ENCODE measurements at places on chromosomes 16 and 17.

GRCh38 chr17:47727704-47728036, 5.4 kb upstream of the TBX21 start:
- DNase-seq, result no peak

GRCh38 chr16:11102523-11102898, 153.5 kb downstream of the SOCS1 start:
- DNase-seq, result no peak

DNA sequence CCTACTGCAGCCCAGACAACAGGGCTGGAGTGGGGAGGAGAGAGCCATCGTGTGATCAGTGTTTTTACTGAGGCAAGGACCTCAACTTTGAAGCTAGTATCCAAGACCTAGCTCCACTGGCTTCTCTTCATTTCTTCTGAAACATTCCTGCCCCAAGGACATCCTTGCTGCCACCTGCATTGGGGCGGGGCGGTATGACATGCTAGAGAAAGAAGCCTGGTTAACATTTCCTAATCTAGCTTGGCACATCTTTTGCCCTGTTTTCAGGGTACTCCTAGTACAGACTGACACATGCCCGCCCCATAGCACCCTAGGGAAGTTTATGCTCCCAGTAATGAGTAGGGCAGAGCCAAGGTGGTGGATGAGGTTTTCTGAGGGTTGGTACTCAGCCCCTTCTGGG, 17.8 kb upstream of the ANKRD40CL start:
- DNase-seq, result no peak

GRCh38 chr16:53482123-53482522, 20.9 kb downstream of the AKTIP start:
- no peak for DNase-seq

DNA sequence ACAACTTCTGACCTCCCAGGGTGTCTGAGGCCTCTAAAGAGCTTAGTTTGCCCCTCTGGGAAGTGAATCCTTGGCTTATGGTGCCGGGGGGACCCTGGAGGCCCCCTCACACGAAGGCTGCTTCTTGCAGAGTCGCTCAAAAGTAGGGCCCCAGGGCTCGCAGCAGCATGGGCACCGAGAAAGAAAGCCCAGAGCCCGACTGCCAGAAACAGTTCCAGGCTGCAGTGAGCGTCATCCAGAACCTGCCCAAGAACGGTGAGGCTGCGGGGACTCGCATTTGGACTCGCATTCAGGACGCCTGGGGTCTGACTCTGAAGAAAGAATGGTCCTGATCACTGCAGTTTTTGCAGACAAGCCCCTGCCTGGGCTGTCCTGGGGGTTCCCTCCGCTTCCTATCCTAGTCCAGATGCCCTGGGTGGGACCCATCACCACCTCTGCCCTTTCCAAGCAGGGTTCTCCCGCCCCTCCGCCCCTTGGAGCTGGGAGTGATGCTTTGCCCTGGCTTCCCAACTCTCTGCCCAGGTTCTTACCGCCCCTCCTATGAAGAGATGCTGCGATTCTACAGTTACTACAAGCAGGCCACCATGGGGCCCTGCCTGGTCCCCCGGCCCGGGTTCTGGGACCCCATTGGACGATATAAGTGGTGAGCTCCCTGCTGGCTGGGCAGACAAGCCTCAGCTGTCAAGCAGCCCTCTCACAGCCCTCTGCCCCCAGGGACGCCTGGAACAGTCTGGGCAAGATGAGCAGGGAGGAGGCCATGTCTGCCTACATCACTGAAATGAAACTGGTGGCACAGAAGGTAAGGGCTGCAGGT, 698 bp downstream of the ACBD4 start:
- DNase-seq, result no peak

GRCh38 chr17:80925688-80926335, 65.8 kb upstream of the CHMP6 start:
- DNase-seq, result no peak

DNA sequence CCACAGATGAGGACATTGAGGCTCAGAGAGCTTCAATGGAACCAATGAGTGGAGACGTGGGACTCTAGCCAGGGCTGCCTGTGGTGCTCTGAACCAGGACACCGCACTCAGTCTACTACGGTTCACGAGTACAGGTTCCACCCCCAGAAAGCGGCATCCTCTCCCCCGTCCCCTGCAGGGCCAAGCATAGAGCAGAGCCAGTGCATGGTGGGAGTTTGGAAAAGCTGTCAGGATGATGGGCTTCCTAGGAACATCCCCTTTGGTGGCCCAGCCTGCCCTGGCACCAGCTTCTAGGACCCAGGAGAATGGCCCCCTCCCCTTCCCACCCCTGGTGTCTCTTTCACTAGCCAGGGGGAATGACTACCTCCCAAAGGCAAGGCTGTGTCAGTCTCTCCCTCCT, 8.4 kb downstream of the ZNF319 start:
- DNase-seq, result no peak

- no peak for DNase-seq
Observed at GRCh38 chr16:79847101-79847500, 246.6 kb upstream of the MAF start.

DNA sequence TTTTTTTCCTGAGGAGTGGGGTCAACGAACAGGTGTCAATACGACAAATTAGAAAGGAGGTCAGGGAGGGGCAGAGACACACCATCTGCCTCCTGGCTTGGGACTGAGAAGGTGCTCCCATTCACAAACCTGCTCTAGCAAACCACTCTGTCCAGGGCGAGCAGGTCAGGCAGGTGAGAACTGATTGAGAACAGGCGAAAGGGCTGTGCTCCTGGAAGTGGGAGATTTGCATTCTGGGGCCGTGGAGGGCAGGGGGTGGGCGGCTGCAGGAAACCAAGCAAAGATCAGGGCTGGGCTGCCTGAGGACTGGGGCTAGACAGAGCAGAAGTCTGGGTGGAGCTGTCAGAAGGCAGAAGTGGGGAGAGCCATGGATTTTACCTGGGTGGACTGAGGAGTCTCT, 98.9 kb upstream of the NLRP1 start:
- DNase-seq, result no peak

DNA sequence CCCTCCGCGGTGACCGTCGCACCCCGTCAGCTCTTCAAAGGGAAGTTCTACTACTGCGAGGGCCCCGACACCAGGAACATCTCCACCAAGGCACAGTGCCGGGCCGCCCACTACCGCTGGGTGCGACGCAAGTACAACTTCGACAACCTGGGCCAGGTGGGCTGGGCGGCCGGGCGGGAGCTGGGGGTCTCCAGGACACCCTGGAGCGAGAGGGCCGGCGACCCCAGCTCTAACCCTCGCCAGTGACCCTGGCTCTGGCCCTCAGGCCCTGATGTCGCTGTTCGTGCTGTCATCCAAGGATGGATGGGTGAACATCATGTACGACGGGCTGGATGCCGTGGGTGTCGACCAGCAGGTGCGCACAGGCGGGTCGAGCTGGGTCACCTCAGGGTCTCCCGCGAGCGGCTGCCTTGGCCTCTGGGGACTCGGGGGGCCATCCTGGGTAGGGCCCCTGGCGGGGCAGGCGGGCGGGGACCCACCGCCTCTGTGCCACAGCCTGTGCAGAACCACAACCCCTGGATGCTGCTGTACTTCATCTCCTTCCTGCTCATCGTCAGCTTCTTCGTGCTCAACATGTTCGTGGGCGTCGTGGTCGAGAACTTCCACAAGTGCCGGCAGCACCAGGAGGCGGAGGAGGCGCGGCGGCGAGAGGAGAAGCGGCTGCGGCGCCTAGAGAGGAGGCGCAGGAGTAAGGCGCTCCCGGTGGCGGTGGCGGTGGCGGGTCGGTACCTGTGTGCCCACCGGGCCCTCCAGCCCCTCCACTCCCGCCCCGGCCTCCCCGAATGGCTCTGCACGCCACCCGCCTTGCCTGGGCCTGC, 13.4 kb downstream of the TPSG1 start:
- DNase-seq, result no peak

DNA sequence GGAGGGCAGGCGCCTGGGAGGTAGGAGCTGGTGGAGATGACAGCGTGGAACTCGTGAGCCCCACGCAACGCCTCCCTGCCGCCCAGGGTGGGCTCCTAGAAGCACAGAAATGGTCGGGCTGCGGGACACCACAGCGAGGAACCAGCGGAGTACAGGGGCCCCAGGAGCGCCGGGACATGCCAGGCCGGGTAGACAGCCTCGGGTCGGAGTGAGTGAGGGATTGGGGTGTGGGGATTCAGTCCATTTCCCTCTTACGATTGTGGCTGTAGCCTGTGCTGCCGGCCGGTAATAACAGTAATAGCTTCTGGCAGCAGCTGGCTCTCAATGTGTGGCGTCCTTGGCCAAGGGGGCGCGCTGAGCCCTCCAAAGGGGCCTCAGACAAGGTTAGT, 12.2 kb upstream of the CES3 start:
- DNase-seq, result no peak

DNA sequence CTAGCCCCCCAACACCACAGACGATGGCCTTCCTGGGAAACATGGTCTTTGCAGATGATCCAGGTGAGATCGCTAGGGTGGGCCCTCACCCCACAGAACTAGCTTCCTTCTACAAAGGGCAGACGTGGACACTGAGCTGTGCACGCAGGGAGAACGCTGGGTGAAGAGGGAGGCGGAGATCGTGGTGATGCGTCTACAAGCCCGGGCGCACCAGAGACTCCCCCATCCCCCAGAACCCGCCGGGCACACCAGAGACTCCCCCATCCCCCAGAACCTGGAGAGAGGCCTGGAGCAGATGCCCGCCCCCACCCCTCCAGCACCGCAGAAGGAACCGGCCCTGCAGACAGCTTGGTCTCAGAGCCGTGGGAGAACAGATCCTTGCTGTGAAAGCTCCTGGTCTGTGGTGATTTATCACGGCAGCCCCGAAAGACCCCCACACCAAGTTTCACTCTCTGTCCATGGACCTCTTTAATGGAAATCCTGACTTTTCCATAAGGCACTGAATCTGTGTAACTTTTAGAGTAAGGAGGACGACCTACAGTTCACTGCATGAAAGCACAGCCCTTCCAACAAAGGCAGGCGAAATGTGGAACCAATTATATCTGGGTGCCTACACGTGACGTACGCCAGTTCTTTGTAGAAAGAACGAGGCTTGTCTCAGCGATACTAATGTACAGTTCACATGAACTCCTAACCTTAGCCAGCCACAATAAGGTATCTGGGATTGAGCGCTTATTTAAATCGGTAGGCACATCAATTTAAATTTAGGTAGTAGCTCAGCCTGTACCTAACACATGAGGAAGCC, 88.5 kb downstream of the ANKRD11 start:
- no peak for DNase-seq

DNA sequence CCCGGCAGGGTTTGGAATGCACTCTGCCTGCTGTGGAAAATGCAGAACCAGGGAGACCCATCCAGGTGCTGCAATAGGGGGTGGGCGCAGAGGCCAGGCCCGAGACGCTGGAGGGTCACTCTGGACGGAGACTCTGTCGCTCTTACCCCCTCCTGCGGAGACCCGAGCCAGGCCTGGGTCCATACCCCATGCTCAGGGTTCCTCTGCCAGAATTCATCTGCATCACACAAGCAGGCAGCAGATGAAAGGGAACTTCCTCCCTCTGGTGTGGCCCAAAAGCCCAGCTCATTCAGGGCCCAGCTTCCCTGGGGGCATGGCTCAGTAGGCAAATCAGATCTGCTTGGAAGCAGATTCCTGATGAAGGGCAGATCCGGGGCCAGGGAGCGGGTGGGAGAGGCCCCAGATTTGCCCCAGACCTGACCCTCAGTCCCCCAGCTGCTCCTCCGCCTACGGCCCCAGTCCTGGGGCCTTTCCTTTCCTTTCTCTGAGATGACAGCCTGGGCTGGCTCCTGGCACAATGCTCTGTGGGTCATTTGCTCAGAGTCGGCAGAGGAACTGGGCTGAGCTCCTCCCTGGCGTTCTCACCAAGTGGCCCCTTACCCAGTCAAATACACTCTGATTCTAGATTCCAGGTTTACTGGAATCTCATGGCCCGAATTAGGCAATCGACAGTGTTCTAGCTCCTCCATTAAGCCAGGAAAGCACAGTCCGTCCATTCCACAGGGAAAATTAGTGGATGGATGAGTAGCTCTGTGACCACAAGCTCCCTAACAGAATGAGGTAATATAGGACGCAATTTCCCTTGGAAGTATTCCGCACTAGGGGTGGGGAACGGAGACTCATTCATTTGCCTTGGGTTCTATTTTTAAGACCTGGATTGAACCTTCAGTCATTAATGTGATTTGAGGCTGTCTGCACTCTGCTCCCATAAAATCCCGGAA, 19.1 kb upstream of the RASD1 start:
- peak; percentile 58 for DNase-seq

DNA sequence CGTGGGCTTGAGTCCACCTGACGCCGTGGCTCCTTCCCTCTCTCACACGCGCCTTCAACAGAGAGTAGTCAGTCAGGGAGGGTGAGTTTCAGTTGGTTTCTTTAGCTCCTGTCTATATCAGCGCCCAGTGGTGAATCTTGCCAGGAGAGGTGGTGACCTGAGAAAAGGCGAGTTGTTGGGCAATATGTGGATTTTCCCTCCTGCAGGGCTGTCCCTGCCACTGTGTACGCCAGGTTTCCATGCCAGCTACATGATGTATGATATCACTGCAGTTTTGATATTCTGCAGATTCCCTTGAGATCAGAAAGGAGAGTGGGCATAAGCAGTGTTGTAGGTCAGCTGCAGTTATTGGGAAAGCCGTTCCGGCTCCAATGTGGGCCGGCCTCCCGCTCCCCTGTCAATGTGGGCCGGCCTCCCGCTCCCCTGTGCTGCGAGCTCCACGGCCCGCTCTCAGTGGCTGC, 31.4 kb downstream of the BANP start:
- DNase-seq, result no peak

DNA sequence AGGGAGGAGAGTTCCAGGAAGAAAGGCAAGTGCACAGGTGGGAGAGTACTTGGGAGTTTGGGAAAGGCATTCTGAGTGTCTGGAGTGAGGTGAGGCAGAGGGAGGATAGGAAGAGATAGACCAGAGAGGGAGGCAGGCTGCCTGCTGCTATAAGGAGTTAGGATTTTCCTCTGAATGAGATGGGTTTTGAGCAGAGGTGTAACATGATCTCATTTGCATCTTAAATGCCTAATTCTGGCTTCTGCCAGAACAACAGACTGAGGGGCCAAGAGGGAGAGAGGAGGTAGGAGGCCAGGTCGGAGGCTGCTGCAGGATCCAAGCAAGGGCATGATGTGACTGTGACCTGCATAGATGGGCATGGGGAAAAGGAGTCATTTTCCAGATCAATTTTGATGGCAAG, 31.5 kb upstream of the IRX6 start:
- no peak for DNase-seq
